Stimulated activated CD4-positive, alpha-beta T cell treated with anti-CD3 and anti-CD28 coated beads, Interleukin-4, amount 100 ng/mL, for 48 hours (primary cell): ENCODE measurements at places on chromosomes 11 and 22.

GRCh38 chr22:20279662-20280134 is 11.6 kb upstream of the RTN4R start:
- no peak for DNase-seq

DNA sequence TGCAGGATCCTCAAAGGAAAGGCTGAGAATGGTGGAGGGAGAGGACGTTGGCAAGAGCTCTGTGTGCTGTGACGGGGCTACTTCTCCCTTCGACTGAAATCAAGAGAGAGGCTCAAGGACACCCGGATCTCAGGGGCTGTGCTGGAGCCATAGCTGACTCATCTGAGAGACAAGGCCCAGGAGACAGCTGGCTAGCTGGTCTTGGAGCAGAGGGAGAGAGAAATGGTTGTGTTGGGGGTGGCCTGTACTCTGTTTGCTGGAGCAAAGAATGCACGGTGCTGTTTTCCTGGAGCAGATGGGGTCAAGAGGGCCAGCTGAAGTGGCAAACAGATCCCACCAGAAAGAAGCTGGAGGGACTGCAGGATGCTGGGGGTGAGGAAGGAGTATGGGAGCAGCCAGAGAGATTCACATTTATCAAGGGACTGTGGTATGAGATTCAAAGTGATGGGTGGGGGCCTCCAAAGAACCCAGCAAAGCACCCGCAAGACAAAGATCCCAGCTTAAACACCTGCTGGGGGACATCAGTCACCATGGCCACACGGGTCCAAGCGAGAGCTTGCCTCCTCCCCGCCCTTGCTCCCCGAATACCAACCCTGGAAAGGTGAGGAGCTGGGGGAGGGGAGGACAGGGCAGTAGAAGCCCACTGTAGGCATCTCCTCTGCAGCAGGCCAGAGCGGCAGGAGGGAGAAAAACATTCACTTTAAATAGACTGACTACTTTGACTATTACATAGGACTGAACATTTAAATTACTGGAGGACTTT is 40.8 kb downstream of the MAP6 start:
- DNase-seq = no peak

- DNase-seq = no peak
These were observed 10.3 kb downstream of the VPS37C start for GRCh38 chr11:61150706-61151544.

DNA sequence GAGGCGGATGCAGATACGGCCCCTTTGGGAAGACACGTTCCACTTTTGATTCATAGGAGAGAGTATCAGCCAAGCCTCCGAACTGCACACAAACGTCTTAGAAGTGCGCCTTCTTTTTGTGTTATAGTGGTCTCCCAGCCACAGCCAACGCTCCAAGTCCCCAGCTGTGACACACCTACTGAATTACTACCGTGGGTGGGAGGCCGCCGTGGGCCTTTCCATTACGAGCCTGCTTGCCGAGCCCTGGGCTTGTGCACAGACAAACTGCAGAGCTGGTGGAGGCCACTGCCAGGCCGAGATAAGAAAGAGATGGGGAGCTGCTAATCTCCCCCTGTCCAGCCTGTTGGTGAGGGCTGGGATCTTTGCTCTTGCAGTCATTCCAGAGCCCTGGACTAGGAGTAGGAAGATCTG is 761 bp downstream of the HMBS start:
- no peak for DNase-seq

DNA sequence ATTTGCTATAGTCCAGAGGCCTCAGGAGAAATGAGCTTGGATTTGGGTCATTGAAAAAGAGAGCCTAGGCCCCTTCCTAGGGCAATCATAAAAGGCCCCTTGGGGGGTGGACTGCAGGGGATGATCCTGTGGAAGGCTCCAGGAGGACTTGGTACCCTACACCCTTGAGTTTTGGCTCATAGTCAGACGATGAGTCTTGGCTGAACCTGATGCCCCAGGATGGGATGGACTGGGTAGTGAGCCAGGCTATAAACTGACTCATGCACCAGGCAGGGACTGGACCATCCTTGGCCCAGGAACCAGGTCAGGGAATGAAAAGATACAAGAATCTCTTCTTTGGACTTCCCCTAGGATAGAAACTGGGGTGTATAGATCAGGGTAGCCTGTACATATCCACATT is 54.2 kb downstream of the NAV2 start:
- DNase-seq = no peak
